ENCODE measurements at places on chromosomes 1 and 21.
A peak's percentile ranks its signal among the peaks of the same experiment; 100 is the strongest.

- no peak for DNase-seq
These were observed 58.3 kb upstream of the SDC3 start for GRCh38 chr1:30966690-30967369.

- DNase-seq = peak; percentile 14
These were observed 244.5 kb downstream of the NEGR1 start for GRCh38 chr1:72037745-72038343.

- no peak for DNase-seq
These were observed 83.5 kb downstream of the NPHP4 start for GRCh38 chr1:5908461-5909375.

GRCh38 chr1:38923607-38924006, 18.0 kb downstream of the RHBDL2 start:
- peak; percentile 76 for DNase-seq

GRCh38 chr1:99944192-99944591, 25.6 kb upstream of the SLC35A3 start:
- DNase-seq = no peak

DNA sequence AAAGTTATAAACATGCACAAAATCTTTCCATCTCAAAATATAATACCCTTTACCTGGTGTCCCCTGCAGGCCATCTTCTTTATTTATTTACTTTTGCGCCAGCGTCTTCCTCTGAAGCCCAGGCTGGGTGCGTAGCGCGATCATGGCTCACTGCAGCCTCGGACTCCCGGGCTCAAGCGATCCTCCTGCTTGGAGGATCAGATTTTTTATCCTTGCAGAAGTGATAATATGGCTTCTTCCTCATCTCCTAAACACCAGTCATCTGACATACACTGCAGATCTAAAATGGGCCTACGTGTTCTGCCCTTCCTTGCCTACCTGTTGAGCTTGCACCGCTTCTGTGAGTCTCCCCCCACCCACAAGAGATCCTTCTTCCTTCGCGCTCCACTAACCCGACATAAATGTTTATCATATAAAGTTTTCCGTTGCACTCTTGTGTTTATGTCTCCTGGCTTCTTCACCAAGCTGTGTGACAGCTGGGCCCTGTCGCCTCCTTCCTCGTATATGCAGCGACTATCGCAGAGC, 506 bp upstream of the SRP9 start:
- no peak for DNase-seq

GRCh38 chr21:16370186-16370585, 640.4 kb downstream of the USP25 start:
- DNase-seq = no peak

GRCh38 chr21:17981060-17981740, 162.0 kb upstream of the C21orf91 start:
- DNase-seq = no peak

GRCh38 chr1:110581682-110582145, 24.4 kb downstream of the KCNA2 start:
- DNase-seq = peak; percentile 84

GRCh38 chr1:172742599-172743500, 83.9 kb downstream of the FASLG start:
- no peak for DNase-seq

- no peak for DNase-seq
These were observed 48.8 kb downstream of the RPS6KC1 start for GRCh38 chr1:213099682-213100399.

GRCh38 chr1:229893762-229894444, 173.1 kb upstream of the GALNT2 start:
- no peak for DNase-seq

DNA sequence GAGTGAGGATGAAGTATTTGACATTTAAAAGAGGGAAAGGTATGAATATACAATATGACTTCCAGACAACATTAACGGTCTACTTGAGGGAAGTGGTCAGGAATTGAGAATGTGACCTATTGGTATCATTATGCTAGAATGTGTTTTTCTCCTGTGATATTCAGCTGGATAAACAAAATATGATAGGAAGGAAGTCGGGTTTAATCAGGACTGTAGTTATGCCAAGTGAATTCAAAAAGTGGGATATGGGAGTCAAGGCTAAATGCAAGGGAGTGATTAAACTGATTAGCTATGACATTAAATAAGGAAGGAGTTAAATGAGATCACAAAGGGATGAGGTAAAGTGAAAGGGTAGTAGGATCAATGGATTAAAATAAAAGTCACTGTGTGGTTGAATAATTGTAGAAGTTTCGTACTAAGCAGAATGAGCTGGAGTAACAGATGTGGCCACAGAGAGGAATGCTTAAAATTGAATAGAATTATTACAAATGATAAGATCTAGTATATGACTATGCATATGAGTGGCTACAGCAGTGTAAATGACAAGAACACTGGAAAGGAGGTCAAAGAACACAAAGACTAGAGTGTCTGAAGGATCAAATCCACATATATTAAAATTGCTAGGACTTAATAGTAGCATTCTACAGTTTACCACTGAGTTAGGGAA, 62.5 kb downstream of the TRIM33 start:
- no peak for DNase-seq

GRCh38 chr1:201511941-201512539, 5.1 kb upstream of the CSRP1 start:
- DNase-seq = peak; percentile 84

GRCh38 chr1:177287270-177287669, 116.5 kb downstream of the BRINP2 start:
- DNase-seq = no peak

DNA sequence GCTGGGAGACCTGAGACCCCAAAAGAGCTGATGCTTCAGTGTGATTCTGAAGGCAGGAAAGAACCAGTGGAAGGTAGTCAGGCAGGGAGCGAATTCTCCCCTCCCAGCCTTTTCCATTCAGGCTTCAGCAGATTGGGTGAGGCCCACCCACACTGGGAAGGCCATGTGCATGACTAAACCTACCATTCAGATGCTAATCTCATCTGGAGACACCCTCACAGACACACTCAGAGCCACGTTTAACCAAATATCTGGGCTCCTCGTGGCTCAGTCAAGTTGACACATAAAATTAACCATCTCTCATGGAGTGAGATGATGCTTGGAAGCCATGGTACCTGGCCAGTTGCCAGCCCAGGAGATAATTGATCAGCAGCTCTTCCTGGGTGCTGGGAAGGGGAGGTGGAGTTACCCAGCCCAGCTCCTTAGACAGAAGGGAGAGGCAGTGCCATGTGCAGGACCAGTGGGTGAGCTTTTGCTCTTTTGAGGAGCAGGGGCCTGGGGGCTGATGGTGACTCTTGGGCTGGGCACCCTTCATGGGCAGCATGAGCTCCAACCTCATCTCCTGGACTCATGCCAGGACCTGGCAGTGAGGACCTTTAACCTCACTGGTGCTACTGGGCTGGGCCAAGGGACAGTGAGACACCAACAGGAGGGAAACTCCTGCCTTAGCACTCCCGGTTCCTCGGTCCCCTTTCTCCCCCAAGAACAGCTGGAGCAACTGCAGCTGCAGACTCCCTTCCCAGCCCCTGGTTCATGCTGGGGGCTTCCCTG, 89.0 kb upstream of the ACTL8 start:
- no peak for DNase-seq

DNA sequence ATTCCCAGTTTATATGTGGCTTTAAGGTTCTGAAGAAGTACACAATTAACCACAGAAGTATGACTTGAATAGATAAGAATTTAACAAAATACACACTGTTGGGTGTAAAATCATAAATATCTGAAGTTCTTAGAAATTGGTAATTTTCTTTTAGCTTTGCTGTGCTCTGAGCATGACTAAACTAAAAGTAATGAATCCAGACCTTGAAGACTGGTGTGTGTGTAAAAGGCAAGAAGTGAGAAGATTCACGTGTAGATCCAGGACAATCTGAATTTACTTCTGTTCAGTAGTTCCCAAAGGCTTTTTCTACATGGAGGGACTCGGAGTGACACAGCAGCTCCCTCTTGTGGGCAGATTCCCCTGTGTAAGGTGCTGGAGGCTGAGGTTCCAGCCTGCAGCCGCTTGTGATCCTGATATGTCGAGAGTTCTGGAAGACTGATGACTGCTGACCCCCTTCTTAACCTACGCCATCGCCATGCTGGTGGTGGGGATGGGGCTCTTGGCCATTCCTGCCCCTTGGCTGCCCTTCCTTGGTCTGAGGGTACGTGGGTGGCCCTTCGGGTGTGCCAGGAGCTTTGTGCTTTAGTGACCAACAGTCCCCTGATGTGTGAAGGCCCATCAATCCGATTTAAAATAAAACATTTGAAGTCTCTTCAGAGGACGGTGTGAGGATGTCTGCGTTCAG, 62.7 kb downstream of the ADARB1 start:
- DNase-seq = peak; percentile 73

GRCh38 chr21:17660862-17661261, 48.2 kb upstream of the BTG3 start:
- peak; percentile 55 for DNase-seq

DNA sequence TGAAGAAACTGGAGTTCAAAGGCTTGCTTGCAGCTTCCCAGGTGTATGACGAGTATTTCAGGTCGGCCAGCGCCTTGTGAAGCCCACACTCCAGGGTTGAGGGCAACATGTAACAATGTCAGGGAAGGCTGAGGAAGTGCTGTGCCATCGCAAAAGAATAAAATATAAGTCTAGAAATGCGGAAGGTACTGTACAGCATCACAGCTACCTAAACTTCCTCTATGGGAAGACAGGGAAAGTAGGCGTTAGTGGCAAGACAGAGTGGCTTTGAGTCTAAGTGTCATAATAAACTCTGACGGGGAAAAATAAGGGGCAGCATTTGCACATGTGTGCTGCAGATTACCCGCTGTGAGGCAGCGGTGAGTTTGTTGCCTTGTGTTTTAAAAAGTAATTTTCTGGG, 28.9 kb downstream of the DOP1B start:
- DNase-seq = no peak

- DNase-seq = no peak
These were observed 29.6 kb upstream of the VPS13D start for GRCh38 chr1:12200208-12200607.

GRCh38 chr1:205191622-205192021, 19.9 kb downstream of the DSTYK start:
- no peak for DNase-seq

DNA sequence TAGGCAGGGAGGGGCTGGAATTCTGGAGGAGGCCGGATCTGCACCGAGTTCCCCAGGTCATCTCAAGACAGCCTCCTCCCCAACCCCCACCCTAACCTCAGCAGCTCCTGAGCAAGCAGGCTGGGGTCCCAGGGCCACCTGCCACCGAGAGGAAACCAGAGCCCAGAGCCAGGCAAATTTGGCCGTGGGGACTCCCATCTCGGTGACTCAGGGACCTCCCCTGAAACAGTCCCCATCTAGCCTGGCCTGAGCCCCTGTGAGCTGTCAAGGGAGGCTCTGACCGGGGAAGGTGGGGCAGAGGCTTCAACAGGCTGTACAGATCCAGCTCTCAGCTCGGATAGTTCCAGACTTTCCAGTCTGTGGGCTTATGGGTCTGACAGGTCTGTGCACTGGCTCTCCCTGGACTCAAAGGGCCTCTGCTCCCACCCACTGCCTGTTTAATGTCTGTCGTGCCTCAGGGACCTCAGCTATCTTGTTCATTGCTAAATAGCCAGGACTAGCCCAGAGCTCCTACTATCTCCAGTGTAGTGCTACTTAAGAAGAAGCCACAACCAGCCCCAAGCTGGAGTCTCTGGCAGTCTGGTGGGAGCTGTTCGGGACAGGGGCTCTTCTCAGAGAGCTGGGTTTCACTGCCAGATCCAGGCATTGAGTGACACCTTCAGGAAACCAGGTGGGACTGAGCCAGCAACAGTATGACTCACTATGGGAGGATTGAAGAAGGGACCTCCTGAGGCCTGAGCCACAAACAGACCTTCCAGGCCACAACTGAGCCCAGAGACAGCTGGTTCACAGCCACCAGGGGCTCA, 25.6 kb downstream of the MATN1 start:
- DNase-seq = no peak

GRCh38 chr1:151060007-151060656, at the start of gene MLLT11:
TSS of gene MLLT11 (plus strand) at chr1:151060397. CDS start at chr1:151067225, 6,828 bp downstream.
- DNase-seq = peak; percentile 77

- no peak for DNase-seq
These were observed 170.2 kb downstream of the RUNX1 start for GRCh38 chr21:34878940-34879339.

- no peak for DNase-seq
These were observed 6.2 kb upstream of the PEAR1 start for GRCh38 chr1:156887317-156887716.

- DNase-seq = no peak
These were observed 717.0 kb upstream of the TMPRSS15 start for GRCh38 chr21:19120591-19120990.

DNA sequence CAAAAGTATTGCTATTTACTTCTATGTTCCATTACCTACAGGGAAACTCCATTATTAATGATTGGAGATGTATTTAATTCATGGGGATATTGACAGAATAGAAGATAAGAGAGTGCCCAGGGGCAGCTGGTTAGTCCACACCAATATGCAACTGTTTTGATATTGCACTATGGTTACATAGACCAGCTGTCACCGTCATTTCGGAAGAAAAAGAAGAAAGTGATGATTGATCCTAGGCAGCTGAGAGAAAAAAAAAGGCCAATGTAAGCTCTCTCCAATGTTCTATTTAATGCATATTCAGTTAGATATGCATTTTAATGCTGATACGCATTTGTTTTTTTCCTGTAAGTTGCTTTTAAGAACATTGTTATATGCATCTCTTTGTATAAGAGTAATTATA, 1367.2 kb downstream of the KCNT2 start:
- DNase-seq = no peak

DNA sequence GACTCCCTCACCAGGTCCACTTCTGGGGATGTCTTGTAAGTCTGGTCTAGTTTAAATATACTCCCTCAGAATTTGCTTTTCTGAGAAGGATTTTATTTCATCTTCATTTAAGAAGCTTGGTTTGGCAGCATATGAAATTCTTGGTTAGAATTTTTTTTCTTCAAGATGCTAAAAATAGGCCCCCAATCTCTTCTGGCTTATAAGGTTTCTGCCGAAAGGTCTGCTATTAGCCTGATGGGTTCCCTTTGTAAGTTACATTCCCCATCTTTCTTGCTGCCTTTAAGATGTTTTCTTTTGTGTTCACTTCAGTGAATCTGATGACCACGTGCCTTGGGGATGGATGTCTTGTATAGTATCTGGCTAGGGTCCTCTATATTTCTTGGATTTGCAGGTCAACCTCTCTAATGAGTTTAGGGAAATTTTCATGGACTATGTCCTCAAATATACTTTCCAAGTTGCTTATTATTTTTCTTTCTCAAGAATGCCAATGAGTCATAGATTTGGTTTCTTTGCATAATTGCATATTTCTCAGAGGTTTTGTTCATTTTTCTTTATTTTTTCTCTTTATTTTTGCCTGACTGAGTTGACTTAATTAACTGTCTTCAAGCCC, 19.4 kb downstream of the TCP10L start:
- no peak for DNase-seq

Data from putamen (tissue), 1 donor.